NCI-H1105 (cell line): ENCODE measurements at places on chromosomes 5 and 9.

GRCh38 chr9:23682891-23683431 is 143.1 kb downstream of the ELAVL2 start:
- no peak for DNase-seq

- no peak for DNase-seq
These were observed 30.7 kb downstream of the TRPM6 start for GRCh38 chr9:74856989-74857388.

DNA sequence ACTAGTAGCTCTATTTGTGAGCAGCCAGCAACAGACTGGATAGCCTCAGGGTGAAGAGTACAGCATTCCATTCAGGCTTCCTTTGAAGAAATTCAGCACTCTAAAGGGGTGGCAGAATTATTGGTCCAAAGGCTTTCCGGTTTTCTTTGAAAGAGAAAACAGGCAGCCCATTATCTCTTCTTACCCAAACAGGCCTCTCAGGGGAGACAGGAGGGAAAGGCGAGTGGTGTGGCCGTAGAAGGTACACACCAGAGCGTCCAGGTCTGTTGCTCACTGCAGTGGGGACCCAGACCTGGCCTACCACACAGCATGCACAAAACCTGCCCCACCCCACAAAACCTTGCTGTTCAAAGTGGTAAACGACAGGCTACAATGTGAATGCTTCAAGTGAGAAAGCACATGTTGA is 83.3 kb downstream of the ZNF608 start:
- no peak for DNase-seq

- no peak for DNase-seq
These were observed 13.4 kb upstream of the SLC25A51 start for GRCh38 chr9:37917313-37917731.

- DNase-seq, result no peak
These were observed 234.9 kb downstream of the FAM170A start for GRCh38 chr5:119864286-119864685.

DNA sequence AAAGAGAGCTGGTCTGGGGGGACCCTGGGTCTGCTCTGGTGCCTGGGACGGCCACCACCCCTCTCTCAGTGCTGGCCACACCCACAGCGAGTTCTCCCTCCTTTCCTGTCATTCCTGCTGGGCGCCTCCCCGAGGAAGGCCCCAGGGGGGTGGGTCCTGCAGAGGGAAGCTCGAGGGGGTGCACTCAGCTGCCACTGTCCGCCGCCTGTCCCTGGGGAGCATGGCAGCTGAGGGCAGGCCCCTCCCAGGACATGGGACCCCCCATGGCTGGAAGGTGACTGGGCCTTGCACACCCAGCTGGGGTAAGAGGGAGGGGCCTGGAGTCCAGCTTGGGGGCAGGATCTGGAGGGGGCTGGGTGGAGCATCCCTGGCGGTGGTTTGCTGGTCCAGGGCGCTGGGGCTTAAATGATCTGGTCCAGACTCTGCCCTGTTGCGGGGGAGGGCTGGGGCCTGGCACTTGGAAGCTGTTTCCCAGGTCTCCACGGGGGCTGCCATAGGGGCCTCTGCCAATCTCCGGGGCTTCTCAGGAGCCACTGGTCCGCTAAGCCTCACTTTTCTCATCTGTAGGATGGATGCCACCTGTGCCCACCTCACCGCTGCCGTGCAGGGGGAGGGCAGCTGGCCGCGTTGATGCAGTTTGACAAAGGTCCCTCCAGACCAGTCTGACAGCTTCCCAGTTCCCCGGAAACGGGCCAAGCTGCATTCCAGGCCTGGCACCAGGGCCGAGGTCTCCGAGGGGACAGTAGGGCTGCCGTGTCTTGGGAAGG is 6.0 kb upstream of the SLC2A6 start:
- no peak for DNase-seq

DNA sequence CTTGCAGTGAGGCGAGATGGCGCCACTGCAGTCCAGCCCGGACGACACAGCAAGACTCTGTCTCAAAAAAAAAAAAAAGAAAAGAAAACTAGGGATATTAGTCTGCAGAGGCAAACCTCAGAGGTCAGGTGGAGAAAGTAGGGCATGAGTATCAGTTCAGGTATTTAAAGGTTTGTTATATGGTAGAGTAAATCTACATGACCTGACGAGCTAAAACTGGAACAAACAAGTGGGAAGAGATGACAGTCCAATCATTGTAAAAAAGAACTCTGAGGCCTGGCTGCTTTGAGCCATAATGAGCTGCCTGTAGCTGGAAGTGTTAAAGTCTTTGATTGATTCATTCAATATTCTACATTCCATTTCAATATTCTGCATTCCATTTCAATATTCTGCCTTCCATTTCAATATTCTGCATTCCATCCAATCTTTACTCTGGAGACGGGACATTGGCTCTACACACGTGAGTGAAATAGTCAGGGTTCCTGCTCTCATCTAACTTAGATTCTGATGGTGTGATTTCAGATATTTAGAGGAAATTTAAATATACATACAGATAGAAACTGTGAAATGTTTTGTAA is 28.9 kb upstream of the GRAMD2B start:
- DNase-seq, result no peak

- DNase-seq, result no peak
These were observed 53.8 kb upstream of the CLINT1 start for GRCh38 chr5:157912621-157913325.

- DNase-seq, result no peak
These were observed 8.7 kb downstream of the FAM193B start for GRCh38 chr5:177545487-177546257.

GRCh38 chr9:23731353-23731752 is 94.7 kb downstream of the ELAVL2 start:
- no peak for DNase-seq

GRCh38 chr9:23541976-23542375 is 284.1 kb downstream of the ELAVL2 start:
- no peak for DNase-seq

DNA sequence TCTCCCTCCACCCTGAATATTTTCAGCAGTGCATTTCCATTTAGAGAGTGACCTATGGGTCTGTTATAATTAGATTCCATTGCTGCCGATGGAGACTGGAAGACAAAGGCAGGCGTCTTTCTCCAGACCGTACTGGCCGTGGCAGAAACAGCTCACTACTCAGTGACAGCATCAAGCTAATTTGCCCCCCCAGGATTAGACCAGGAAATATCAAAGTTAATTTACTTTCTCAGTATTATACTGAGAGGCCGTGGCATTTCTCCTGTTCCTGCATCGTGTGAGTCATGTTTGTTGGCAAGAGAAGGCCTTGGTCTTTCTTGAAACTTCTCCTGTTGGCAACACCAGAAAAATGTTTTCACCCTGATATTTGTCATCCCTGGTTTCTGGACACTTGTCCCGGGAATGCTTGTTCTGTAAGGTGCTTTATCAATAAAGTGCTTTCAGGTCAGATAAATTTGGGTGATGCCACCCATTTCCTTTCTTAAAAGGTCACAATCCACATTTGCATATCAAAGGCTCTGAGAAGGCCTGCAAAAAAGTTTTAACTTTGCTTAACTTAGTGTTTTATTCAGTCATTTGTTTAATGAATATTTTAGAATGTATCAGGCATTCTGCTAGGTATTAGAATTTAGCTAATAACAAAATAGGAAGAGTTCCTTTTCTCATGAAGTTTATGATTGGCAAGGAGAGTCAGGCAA is 28.4 kb downstream of the SV2C start:
- DNase-seq, result no peak

GRCh38 chr9:17614250-17614649 is 35.4 kb downstream of the SH3GL2 start:
- no peak for DNase-seq

- DNase-seq, result no peak
These were observed 188.7 kb upstream of the S1PR3 start for GRCh38 chr9:88802533-88802932.

DNA sequence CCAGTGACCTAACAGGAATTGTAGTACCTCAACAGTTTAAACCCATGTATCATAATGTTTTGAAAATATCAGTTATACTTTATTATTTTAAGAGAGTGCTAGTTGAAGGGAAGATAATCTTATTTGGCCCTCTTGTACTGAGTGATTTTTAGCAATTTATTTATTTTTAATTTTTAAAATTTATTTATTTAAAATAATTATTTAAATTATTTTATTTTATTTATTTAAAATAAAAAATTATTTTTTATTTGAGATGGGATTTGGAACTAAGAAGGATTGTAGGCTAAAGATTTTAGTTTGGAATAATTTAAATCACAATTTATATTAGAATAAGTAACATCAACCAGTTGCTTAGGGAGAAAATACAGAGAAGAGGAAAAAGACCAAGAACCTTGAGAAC is 54.2 kb downstream of the NAA35 start:
- DNase-seq, result no peak

- DNase-seq, result no peak
These were observed 9.9 kb downstream of the SLC6A3 start for GRCh38 chr5:1435369-1435768.

GRCh38 chr5:77210091-77210963 is at the start of gene PDE8B:
Gene PDE8B (plus strand): TSS chr5:77210680. CDS start chr5:77210926, 246 bp downstream.
- no peak for DNase-seq

- peak; percentile 97 for DNase-seq
These were observed at the start of gene HINT2 for GRCh38 chr9:35814841-35815543. Gene HINT2 (minus strand): TSS chr9:35815042. CDS start chr9:35814979, 63 bp downstream.

- no peak for DNase-seq
These were observed 465.0 kb downstream of the BNC2 start for GRCh38 chr9:16405421-16405820.

DNA sequence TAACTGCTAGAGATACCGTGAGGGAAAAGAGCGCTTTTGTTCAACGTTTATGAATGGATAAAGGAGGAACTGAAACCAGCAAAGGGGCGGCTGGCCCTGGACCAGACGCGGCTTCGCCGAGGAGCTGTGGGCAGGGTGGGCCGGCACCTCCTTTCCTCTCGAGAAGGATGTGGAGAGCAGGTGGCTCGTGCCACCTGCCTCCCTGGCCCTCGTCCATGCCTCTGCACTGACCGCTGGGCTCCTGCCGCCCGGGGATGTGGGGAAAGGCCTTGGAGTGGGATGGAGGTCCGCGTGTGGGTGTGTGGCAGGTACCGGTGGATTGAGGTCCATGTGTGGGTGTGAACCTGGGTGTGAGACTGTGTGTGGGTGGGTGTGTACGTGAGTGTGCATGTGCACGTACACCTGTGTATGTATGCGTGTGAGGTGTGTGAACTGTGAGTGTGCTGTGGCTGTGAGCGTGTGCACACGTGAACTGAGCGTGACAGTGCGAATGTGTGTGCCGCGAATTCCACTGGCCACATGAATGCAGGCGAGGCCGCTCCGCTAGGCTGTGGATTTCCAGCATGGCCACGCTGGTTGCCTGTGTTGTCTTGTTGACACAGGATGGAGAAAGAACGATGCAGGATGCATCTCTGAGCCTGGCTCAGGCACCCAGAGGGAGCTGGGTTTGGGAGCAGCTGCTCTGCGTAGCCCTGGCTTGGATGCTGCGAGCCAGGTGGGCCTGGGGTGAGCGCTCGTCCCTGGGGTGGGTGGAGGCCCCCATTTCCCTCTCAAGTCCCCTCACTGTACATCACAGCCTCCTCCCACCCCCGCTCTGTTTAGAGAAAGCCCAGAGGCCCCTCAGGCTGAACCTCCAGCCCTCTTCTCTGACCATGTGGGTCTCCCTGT is 4.4 kb upstream of the CEP72 start:
- no peak for DNase-seq

DNA sequence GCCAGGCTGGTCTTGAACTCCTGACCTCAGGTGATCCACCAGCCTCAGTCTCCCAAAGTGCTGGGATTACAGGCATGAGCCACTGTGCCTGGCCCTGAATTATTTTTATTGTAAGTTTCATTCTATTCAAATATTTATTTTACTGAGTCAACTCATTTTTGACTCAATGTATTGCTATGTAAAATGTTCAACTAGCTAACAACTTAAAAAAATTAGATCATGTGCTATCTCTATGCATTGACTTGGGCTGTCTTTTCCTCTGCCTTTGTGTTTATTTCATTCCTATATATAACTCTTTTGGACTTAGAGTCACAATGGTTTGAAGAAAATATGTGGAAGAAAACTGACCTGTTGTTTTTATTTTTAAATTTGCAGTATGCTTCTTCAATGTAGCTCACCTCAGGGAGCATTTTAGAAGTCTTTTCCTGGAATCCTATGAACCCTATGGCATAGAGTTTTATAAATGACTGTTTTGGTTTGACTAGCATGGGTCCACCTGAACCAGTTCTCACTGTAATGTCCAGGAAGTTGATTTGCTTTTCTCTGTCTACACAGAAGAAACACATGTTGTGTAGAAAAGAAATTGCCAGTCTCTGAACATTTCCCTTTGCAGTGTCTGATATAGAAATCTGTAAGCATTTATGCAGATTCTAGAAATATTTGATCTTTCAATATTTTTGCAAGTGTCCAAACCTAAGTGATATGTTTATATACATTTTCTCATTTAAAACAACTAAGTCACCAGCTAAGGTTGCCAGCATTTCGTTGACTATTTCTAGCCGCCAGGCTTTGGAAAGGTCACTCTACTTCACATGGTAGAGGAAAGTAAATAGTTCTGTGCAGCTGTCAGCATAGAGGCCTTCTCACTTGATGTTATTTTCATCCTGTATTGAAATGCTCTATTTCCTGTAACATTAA is 138.8 kb downstream of the PCSK1 start:
- DNase-seq, result no peak

GRCh38 chr9:108546215-108546614 is 309.6 kb downstream of the ACTL7B start:
- no peak for DNase-seq

DNA sequence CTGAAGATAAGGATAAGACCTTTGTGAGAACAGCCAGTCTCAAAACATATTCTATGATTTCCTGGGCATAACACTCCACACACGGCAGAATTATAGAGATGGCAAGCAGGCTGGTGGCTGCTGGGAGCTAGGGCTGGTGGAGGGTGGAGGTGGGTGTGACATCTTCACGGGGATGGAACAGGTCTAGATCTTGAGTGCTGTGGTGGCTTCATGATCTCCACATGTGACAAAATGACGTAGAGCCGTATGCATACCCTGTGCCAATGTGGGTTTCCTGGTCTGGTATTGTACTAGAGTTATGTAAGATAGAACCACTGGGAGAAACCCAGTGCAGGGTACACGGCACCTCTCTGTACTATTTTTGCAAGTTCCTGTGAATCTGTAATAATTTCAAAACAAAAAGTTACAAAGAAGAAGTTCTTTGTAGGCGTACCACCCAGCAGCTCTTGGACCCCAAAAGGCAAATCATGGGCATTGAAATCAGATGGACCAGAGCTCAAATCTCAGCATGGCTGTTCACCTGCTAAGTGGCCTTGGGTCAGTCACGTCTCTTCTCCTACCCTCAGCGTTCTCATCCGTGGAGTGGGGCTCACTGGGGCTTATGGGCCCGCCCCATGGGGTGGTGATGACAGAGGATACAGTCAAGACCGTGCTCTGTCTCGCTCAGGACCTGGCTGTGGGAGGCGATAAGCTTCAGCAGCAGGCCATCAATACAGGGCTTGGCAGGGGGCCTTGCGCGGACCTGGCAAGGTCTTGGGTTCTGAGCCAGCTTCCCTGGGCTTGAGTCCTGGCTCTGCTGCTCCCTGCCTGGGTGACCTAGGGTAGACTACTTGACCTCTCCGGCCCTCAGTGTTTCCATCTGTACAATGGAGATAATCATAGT is 74.7 kb upstream of the UNC5A start:
- DNase-seq, result no peak

DNA sequence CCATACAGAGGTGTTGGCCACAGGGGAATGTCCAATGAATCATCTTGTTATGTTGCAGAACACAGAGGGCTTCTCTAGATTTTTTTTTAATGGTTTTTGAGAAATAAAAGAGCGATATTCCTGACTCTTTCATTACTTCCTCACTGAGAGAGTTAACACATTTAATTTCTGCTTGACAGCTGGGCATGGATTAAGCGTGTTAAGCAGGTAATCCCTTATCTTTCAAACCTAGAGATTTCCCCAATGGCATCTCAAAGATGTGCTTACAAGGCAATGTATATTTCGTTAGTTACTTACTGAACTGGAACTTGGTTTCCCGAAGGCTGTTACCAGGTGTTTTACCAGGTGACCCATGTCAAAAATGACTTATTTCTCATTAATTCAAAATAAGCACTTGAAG is 21.8 kb upstream of the ADCY2 start:
- DNase-seq, result no peak
